D341Med (cell line): ENCODE measurements at places on chromosomes 11 and 22.

- DNase-seq, result no peak
Measured at GRCh38 chr11:19664886-19665548, 47.6 kb upstream of the NAV2 start.

DNA sequence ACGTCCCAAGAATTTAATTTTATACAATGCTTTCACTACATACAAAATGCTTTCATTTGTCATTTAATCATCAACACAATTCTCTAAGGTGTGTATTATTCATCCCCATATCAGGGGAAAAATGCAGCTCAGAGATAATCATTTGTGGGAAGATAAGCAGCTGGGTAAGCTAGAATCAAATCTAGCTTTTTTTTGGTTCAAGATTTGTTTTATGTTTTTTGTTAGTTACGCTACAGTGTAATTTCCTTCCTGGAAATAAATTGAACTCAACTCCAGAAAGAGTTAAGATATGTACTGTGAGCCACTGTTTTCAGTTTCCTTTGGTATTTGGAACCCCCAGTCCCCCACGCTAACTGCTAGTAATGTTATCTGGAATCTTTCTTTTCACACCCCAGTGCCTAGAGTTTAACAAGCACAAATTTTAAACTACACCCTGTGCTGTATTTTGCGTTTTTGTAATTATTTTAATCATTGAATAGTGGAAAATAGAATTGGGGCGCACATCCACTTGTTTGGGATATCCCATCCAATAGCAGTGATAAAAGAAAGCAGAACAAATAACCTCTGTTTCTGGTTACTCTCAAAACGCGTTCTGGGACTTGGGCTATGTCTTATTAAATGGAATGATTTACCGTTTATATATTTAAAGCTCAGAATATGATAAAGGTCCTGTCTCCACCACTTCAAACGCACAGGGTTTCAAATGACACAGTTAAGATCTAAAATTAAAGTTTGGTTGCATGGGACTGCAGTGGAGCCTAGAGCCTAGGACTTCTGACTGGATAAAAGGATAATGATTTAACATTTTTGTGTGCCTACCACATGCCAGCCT, 2.1 kb upstream of the HSPA8 start:
- no peak for DNase-seq

DNA sequence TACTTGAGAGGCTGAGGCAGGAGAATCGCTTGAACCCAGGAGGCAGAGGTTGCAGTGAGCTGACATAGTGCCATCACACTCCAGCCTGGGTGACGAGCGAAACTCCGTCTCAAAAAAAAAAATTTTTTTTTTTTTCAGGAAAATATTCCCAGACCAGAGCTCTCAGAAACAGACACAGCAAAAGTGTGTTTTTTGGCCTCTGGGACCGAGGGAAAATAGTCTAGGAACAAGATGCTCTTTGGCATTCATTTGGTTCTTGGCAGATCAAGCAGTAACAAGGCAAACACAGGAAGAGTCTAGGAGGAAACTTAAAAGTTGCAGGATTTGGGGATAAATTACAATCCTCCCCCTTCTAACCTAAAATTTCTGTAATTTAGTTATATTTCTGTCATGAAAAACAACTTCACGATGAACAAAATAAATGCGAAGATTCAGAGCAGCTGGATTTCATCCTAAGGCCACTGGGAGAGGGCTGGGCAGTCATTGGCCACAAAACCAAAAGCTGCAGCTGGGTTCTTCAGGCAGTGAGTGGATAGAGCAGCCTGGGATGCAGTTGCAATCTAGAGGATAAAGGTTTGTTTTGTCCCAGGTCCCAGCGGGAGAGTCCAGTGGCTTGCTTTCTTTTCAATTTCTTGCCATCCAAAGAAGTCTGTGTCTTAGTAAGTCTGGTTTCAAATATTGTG, 19.7 kb downstream of the ATG16L2 start:
- no peak for DNase-seq

GRCh38 chr22:33697640-33698039, 222.6 kb downstream of the LARGE1 start:
- DNase-seq, result no peak
